ENCODE measurements at places on chromosomes 2 and 18.

DNA sequence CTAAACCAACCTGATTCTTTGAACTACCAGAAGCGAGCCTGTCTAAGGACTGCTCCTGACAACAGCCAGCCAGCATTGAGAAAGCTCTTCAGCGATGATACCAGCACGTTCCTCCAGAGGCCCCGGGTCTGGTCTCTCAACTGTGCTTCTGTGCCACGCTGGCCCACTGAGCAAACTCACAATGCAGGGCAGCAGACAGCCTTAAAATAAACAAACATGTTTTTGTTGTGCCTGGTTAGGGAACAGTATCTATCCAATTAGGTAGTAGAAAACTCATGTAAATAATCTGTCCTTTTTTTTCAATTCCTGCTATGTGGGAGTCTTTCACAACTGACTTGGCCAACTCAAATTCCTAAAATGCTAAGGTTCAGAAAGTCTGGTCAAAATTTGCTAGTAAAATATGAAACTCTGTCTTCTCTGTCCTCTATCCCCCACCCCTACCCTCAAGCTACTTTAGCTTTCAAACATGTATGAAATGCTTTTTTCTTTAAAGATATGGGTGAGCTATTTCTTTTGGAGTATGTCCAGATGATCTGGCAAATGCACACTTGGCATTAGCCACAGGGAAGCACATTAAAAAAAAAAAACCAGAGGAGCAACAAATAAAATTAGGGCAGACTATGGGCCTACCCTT lies 21.4 kb upstream of the EML4 start:
- no peak for DNase-seq

DNA sequence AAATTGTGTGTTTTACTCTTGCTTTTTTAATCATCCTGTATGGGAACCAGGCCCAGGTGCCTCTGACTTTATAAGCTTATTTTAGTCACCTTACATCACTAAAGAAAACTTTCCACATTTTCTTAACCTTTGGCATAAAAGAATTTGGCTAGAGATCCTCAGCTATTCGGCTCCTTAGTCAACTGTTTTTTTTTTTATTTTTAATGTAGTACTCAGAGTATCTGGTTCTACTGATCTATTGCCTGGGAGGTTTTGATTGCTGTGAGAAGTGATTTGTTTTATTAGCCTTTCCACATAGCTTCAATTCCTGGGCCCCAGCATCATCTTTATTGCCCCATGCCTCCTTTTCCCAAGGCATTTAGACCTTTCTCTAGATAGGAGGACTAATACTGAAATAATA lies 121.0 kb downstream of the MYO1B start:
- DNase-seq = no peak

- no peak for DNase-seq
These were observed 533.6 kb upstream of the FSHR start for GRCh38 chr2:49687918-49688317.

DNA sequence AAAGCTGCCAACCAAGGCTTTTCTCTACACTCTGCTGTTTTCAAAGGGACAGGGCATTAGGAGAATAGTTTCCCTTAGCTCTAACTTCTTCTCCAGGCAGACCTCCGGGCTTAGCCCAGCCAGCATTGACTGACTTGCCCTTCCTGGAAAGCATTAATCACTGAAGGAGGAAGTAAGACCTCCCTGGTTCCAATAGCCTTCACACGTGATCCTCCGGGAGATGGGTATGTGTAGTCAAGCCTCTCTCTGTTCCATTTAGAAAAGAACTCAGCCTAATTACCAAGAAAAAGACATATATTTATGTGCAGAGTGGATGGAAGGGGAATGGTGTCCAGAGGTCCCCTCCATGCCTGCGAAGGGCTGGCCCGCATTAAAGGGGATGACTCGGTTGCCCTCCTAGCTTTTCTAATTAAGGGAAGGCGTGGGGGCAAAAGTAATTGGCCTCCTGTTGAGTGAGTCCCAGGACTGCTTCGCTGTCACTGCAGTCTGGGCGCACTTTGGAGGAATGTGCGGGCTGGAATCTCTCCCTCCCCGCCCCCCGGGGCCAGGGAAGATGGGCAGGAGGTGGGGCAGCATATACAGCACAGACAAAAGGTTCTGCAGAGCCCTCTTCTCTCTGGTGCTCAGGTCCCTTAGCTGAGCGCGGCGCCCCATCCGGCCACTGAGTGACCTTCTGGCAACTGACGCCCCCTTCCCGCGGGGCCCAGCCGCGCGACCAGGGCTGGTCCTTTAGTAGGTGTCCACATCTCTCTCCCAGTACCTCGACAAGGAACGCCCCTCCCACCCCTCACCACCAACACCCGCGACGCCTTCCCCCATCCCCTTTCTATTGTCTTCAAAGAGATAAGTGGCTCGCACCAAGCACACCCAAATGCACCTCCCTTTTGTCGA lies 686.0 kb downstream of the NRXN1 start:
- DNase-seq = no peak

DNA sequence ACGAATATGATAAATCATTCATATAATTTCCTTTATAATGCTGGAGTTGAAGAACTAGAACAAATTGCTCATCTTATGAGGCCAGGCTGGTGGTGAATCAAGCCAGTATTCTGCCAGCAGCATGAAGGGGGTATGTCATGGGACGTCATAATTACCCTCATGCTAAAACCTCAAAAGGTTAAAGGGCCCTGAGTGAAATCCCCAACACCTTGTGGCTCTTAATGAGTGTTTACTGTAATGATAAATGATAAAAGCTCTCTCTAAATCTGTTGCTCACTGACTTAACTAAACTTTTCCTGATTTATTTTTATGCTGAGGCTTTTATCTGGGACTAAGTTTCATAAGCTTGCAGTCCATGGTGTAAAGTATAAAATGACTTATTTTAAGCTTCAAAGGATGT lies 18.3 kb upstream of the NEDD4L start:
- no peak for DNase-seq

DNA sequence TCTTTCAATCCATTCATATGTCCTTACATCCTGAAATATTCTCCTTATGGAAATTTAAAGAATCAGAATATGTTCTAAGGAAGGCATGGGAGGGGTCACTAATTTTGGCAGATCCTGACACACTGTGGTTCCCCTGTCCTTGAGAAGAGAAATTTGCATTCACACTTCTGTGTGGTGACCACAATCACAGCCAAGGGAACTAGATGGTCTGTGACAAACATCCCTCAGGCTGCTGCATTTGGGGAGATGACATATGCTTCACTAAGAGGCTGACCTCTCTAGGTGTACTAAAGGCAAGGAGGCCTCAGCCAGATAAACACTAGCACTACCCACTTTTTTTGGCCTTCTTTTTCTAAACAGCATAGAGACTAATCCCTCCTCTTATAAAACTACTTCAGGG lies 129.6 kb downstream of the MREG start:
- no peak for DNase-seq

- DNase-seq = no peak
These were observed 42.1 kb upstream of the LAPTM4A start for GRCh38 chr2:20093263-20094141.

- DNase-seq = no peak
These were observed 277.7 kb upstream of the SALL3 start for GRCh38 chr18:78701771-78702396.

DNA sequence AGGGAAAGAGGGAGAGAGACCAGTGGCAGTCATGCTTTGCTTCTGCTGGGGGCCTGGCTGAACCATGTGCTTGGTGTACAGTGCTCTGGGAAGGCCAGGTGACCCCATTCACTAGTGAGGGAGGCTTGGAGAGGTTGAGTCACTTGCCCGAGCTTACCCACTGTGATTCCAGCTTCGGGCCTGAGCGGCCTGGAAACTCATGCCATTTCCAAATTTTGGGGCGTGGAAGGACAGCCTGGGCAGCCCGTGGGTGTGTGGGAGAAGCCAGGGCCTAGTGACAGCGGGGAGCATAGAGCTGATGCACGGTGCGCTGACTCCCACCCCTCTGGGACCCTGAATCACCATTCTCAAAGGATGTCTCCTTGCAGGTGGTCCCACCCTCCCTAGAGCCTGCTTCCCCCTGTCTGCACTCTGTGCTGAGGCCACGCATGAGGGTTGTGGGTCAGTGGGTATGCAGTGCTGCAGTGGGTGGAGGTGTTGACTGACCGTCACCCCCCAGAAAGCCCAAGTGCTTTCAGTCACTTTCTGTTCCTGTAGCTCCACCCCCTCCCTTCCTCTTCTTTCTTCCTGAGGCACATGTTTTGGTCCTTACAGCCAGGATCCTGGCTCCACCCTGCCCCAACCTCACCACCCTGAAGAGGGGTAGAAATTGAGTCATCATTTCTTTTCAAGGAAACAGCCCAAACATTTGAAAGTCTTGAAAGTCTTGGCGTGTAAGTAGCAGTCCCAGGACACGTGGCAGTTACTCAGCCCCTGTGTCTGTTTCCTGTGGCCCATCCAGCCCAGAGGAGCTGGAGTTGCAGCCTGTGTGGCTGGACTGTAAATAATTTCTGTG lies 69.3 kb upstream of the MCFD2 start:
- peak; percentile 68 for DNase-seq

DNA sequence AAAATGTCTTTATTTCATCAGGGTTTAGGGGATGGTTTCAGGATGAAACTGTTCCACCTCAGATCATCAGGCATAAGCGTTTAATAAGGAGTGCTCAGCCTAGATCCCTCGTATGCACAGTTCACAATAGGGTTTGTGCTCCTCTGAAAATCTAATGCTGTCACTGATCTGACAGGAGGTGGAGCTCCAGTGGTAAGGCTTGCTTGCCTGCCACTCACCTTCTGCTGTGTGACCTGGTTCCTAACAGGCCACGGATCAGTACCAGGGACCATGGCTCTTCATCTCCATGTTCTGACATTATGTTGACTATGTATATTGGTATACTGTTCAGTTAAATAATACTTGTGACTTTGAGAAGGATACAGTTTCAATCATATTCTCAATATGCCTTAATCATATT lies 41.6 kb downstream of the PPIG start:
- no peak for DNase-seq

GRCh38 chr2:230947908-230948365 lies 22.9 kb upstream of the GPR55 start:
- no peak for DNase-seq

GRCh38 chr2:54525321-54525720 lies 69.2 kb downstream of the SPTBN1 start:
- no peak for DNase-seq

DNA sequence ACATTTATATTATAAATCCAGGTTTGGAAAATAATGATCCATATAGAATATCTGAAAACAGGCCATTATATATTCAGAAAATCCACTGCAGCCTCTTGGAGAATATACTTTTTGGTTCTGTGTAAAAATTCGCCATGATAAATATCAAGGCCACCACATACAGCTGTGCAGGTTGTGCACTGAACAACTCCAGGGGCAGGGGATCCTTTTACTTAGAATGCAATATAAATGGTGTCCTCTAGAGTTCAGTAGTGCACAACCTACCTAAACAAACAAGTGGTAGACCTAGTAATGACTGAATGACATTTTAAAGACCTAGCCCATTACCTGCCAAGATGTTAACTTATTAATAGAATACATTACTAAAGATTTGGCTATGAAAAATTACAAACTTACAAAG lies 22.4 kb downstream of the MOGAT1 start:
- DNase-seq = no peak

DNA sequence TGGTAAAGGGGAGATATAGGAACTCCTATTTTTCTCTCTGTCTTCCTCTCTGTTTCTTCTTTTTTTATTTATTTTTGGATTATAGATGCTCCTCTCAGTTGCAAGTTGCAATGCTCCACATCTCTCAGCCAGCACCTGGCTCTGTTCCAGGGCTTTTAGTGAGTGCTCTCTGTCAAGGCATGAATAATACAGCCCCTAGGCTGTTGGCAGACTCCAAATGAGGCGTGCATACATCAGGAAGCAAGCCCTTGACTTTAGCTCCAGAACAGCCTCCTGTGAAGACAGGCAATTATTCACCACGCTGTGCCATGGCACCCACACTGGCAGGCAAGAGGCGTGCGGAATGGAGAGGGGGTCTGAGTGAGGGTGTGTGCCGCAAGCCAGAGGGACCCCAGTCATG lies 228.1 kb upstream of the PXDN start:
- DNase-seq = no peak

DNA sequence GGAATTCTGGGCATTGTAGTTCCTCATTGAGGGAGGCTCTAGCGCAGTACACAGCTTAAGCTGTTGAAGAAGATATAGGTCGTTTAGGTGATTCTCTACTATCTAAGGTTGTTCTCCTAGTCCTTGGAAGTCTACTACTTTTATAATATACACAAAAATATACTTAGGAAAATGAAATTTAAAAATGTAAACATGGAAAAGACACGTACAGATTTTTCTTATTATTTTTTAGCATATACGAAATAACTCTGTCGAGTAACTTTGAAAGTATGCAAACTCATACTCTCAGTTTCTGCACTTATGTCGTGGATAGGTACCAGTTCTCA lies 272 bp upstream of the FASTKD1 start:
- DNase-seq = no peak

DNA sequence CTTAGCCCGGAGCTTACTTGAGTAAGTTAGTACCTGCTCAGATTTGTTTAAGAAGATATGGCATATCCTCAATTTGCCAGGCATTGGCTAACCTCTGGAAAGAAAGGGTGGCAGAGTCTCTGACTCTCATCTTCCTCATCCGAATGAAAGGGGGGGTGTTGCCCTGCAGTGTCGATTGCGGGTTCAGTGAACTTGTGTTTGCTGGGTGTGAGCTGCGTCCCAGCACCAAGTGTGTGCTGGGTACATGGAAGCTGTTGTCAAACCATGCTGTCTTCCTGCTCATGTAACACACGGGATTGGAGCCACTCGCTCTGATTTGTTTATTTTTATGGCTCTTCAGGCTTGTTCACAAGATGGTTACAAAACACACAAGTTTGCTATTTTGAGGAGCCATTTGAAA lies 171.4 kb upstream of the PXDN start:
- DNase-seq = no peak

- DNase-seq = no peak
These were observed 24.4 kb downstream of the PSD4 start for GRCh38 chr2:113198048-113198789.

DNA sequence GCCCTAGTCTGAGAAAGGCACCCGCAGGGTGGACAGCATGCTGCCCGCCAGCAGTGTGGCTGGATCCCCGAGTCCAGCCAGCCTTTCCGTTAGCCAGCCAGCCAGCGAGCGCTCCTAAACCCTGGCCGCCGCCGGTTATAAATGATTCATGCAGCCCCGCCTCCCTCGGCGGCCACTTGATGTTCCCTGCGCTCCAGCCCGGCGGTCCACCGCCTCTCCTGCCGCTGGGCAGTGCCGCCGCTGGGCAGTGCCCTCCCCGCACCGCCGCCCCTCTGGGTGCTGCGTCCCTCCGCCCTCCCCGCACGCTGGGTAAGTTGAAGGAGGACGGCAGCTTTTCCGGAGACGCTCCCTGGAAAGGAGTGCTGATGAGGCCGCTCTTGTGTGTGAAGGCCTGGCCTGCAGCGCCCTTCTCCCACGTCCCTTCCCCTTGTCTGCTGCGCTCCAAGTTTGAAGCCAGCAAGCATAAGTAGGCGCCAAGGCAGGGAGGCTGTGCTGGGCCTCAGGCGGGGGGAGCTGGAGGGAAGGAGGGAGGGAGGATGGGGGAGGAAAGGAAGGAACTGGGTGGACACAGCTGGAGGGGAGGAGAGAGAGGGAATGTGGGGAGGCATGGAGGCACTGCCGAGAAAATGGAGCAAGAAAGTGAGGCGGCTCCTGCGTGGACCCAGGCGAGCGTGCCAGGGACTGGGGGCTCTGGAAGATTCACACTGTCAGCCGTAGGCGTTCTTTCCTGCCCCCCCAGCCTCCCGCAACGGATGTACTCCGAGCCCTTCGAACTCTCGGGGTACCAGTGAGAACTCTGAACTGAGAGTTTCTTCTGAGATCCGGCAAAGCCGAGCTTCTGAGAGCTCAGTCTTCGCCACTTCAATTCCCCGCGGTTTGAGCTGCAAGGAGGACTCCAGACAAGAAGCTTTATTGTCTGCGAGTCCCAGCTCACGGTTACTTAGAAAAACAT lies 131.9 kb downstream of the GLI2 start:
- DNase-seq = no peak
